ENCODE measurements at places on chromosomes 11 and 22.

DNA sequence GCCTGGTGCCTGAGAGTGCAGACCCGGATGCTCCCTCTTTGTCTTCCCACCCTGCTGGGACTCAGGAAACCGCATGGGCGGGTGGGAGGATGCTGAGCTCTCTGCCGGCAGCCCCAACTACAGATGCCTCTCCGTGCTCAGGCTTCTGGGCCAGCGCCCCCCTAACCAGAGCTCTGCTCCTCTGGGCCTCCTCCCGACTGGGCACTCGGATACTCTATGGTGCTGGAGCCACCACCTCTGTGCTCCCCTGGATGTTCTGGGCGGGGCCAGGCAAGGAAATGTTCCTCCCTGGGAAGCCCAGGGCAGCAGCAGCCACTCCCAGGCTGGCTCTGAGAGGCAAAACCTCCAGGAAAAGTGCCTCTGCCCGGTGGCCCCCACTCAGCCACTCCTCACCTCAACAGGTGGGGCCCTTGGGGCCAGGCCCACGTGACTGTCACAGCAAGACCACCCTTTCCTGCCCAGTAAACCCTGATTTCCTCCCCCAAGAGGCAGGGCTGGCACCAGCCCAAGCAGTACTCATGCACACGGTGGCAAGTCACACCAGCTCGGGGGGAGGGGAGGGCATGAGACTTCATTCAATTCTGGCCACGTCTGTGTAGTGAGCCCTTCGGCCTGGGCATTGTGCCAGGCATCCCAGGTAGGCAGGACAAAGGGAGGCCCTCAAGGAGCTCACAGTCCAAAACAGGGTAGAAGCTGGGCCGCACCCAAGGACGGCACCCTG is 54.7 kb upstream of the TCF20 start:
- no peak for DNase-seq

- no peak for DNase-seq
These were observed 153.7 kb downstream of the FEZ1 start for GRCh38 chr11:125342281-125342930.

DNA sequence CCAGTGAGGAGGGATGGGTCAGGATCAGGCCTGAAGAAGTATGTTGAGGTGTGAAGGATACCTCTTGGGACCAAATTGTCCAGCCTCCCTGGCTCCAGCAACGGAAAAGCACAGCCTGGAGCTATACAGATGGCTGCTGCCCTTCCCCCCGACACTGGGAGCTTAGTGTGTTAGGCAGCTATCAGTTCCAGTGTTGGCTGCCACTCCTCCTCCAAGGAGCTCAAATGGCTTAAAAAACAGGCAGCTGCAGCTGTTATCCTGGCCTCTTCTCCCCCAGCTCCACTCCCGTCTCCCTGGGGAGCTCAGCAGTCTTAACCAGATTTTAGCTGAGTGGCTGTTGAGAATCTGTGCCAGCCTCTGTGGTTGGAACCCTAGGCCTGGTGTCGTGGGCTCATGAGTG is 225.0 kb downstream of the JRKL start:
- DNase-seq, result no peak

- no peak for DNase-seq
These were observed 480 bp upstream of the SMARCB1 start for GRCh38 chr22:23786261-23786710.

DNA sequence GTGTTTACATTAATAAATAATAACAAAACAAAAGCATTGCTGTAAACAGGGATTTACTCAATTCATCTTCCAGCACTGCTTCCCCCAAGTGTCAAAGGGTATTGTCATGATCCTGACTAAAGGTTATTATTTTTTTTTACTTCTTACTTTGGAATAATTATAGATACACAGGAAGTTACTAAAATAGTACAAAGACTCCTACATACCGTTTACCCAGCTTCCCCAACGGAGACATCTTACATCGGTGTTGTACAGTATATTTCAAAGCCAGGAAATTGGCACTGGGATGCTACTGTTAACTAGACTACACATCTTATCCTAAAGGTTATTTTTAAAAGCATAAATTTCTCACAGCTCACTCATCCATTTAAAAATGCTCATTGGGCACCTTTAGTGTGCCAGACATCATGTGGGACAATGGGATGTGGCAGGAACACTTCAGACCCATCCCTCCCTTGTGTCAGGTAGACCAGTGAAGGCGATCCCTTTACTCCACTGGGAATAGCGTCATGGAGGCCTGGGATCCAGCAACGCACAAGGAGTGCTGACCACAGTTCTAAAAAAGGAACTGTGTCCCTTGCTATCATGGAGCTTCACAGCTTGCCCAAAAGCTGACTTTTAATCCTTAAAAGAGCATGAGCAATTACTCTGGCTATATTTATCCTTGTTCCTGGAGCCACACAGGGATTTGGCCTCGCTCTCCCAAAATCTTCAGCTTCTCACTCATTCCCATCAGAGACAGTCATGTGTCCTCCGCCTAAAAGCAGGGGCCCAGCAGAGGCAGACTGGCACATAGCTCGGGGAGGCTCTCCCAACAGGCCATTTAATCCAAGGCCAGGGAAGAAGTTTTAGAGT is 3.1 kb upstream of the IRAG1 start:
- DNase-seq, result no peak

GRCh38 chr11:15228331-15228849 is 113.7 kb downstream of the INSC start:
- no peak for DNase-seq

- DNase-seq, result no peak
These were observed 17.2 kb upstream of the BMAL1 start for GRCh38 chr11:13260201-13260962.

DNA sequence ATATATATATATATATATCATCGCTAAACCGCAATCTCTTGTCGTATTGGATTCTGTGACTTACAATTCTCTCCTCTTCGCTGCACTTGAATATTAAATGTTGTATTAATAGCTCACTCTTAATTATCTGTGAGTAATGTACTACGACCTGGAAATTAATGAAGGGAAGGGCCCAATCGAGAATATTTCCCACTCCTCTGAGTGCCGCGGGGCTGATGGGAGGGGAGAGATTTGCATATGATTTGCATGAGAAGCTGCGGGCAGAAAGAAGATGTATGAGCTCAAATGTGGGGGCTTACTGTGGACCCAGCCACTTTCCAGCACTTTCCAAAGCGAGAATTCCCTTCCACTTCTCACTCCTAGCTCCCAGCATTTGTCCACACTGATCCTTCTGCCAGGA is 141.2 kb downstream of the MN1 start:
- DNase-seq, result no peak

- no peak for DNase-seq
These were observed 43.5 kb downstream of the SYTL2 start for GRCh38 chr11:85767246-85767945.

GRCh38 chr11:3035333-3035732 is 21.9 kb downstream of the CARS1 start:
- DNase-seq, result no peak

GRCh38 chr22:49765951-49766350 is 61.7 kb downstream of the BRD1 start:
- no peak for DNase-seq

- DNase-seq, result no peak
These were observed 9.0 kb downstream of the INCENP start for GRCh38 chr11:62132689-62133293.

GRCh38 chr22:27150544-27150941 is 493.2 kb downstream of the MIAT start:
- DNase-seq, result peak; percentile 14

- no peak for DNase-seq
These were observed 52.6 kb downstream of the RDX start for GRCh38 chr11:110243791-110244190.

DNA sequence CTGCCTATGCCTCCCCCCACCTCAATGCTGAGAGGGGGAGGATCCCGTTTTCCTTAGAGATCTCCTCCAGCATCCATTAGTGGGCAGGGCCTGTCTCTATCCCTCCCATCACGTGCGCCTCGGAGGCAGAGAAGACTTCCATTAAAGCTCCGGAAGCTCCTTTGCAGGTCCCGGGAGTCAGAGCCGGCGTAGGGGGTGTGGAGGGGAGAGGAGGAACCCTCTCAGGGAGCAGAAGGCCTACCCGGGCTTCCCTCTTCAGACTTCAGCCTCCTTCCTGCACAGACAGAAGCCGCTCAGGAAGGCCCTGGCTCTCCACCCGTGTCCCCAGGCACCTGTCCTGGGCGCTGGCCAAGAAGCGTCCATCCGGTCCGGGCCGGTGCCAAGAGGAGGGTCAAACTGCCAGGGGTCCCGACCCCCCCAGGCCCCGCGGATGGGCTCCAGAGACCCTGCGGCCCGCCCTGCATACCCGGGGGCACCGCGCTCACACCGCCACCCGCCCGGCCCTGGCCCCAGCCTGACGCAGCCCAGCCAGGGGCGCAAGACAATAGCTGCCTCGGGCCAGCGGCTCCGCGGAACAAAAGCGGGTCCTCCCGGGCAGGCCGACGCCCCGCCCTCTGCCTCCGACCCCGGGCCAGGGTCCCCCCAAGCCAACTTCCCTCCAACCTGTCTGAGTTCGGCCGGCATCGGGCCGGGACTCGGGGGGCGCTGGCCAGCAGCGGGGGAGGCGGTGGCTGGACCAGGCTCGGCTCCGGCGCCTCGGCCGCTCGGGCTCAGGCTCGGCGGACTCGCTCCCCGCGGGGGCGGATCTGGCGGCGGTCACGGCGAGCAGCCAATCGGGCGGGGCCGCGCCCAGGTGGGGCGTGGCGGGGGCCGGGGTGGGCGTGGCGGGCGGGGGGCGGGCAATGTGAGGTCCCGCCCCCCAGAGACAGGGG is 29.9 kb downstream of the ARVCF start:
- no peak for DNase-seq

DNA sequence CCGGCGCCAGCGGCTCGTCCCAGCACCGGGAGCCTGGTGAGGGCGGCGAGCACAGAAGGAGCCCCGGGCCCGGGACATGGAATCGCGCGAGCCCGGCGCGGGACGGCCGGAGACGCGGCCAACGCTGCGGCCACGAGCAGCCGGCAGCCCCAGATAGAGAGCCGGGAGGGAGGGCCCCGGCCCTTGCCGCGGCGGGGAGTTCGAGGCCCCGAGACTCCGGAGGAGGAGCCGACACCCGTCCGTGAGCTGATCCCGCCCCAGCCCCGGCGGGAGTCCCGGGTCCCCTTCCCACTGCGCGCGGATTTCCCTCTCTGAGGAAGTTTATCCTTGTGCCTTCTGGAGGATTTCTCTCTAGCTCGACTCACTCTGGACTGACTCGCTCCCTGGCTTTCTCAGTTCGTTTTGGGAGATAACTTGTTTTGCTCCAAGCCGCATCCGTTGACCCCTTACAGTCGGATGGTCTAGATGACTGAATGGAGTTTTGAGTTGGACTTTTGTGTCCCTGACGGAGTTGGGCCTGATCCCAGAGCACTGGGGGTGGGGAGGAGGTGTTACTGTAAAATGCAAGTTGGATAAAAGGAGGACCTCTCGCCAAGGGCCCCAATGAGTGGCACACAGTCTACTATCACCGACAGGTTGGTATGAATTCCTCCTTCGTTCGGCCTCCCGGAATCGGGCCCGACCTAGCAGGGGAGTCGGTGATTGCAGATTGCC is 585 bp downstream of the ARHGEF12 start:
- no peak for DNase-seq

GRCh38 chr11:10809373-10810160 is 841 bp upstream of the EIF4G2 start:
- DNase-seq, result peak; percentile 56

DNA sequence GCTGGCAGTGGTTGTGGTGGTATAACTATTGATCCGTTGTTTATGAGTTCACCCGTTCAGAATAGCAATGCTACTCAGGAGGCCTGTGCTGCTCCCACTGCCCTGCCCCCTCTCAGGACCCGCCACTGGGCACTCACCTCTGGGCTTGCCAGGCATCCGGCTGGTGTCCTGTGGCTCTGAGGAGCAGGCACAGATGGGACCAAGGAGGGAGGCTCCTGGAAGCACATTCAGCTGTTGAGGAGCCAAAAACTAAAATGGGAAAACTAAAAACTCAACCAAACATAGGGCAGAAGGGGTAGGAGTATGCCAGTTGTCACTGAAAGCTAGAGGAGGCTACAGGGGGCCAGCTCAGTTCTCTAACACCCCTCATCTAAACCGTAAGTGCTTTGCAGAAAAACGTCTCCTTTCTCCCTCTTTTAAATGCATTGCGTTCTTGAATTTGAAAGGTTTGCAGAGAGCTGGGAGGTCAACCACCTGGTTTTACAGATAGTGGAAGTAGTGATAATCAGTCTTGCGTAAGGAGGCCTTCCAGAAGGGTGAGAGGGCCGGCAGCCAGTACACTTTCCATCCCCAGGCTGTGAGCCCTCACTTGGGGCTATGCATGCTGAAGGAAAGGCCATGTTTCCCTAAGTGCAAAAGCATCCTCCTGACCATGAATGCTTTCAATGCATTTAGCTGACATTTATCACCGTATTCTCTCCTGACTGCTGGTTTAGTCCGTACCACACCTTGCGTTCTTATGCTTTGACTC is 547.4 kb downstream of the NTM start:
- no peak for DNase-seq

DNA sequence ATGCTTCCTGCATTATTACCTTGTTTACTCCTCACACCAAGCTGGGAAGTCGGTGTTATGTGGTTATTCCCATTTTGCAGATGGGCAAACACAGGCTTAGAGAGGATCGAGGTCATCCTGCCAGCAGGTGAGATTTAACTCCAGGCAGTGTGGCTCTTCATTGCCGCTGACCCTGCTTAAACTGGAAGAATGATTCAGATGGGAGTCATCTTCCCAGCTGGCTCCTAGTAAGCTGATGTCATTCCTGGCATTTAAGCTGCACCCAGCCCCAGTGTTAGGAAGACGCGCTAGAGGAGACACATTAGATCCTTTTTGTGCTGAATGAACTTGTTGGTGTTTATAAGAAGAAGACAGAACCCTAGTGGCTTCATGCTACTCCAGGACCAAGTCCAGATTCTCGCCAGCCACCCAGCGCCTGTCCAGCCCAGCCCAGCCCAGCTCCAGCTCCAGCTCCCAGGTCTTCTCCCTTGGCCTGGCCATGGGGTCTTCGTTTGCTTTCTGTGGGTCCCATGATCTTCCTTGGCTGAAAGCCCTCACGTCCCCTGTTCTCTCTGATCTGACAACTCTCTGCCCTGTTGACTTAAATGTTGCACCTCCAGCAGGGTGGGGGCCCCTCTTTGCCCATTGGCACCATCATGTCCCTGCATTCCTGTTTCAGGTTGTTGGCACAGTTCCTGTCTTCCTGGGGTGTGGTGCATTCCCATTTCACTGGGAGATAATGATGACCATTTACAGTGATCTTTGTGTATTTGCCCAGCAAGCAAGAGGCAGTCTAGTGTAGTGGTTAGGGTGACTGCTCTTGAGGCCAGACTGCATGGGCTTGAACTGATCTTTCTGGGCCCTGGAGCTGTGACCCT is 13.6 kb downstream of the PARVB start:
- peak; percentile 69 for DNase-seq
